ENCODE measurements at places on chromosomes 2 and 18.

- no peak for DNase-seq
Measured at GRCh38 chr2:108460345-108461037, 11.5 kb downstream of the GCC2 start.

DNA sequence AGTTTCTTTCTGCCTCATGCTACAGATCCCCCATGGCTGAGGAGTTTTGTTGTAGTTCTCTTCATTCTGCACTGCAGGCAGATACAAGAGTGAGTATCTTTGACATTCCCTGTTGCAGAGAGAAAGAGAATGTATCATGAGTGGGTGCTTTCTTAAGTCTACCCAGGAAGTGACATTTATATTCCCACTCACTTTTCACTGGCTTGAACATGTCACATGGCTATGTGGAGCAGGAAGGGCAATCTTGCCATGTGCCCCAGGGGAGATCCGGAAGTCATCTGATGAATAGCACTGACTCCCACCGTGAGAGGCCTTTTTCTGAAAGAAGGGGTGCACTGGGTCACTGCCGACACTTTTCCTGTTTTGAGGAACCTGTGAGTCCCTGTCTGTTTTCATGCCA is 66.4 kb upstream of the BOD1L2 start:
- no peak for DNase-seq

GRCh38 chr2:39584283-39584965 is 81.3 kb upstream of the TMEM178A start:
- no peak for DNase-seq

DNA sequence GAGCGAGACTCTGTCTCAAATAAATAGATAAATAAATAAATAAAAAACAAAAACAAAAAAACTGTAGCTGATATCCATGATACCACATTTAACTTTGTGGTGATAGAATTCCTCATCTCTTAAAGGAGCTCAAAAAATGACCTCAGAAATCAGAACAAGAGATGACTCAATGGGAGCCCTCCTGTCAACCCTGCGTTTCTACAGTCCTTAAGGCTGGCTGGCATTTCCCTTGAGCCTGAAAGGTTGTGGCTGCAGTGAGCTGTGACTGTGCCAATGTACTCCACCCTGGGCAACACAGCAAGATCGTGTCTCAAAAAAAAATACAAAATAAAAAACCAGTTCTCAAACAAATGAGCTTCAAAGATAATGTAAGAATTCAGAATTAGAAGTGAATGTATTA is 40.4 kb downstream of the CHST9 start:
- no peak for DNase-seq

DNA sequence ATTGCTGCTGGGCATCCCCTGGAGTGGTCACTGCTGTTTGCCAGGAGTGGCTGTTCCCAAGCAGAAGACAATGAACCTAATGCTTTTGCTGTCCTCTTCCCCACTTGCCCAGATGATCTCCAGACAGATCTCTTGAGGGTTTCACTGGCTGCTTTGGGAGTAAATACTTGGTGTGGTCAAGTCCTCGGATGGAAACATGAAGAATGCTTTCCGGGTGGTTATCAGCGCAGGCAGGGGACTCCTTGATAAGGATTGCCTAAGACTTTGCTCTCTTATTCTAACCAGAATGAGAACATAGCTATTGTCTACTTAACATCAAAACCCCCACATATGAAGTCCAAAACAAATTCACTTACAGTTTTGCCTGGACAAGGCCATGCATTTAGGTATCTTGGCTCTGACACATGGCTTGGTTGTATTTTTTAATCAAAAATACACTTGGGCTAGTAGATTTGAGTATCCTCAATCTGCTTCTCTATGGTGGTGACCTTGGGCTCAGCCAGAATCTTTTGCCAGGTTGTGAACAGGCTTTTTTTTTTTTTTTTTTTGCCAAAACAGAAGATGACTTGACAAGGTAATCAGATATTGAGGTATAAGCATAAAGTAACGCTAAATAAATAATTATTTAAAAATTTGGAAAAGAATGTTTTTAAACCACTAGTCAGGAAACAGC is 34.8 kb upstream of the MYO3B start:
- DNase-seq: no peak

Data from left forelimb (tissue), 1 donor.